ENCODE measurements at places on chromosomes 7 and 10.

DNA sequence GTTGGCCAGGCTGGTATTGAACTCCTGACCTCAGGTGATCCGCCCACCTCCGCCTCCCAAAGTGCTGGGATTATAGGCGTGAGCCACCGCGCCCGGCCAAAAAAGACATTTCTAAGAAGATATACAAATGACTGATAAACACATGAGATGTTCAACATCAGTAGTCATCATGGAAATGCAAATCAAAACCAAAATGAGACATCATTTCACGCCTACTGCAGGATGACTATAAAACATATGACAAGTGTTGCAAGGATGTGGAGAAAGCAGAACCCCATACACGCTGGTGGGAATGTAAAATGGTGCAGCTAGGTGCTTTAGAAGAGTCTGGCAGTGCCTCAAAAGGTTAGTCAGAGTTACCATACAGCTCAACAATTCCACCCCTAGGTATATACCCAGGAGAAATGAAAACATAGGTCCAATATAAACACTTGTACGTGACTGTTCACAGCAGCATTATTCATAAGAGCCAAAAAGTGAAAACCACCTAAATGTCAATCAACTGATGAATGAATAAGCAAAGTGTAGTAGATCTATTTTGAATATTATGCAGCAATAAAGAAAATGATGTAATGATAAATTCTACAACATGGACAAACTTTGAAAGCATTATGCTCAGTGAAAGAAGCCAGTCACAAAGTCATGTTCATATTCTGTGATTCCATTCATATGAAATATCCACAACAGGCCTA lies 24.5 kb downstream of the TMEM209 start:
- no peak for DNase-seq

- DNase-seq: no peak
Observed at GRCh38 chr7:106419455-106420182, 134.8 kb upstream of the NAMPT start.

GRCh38 chr10:17453373-17454091 lies 863 bp downstream of the ST8SIA6 start:
- peak; percentile 31 for DNase-seq

DNA sequence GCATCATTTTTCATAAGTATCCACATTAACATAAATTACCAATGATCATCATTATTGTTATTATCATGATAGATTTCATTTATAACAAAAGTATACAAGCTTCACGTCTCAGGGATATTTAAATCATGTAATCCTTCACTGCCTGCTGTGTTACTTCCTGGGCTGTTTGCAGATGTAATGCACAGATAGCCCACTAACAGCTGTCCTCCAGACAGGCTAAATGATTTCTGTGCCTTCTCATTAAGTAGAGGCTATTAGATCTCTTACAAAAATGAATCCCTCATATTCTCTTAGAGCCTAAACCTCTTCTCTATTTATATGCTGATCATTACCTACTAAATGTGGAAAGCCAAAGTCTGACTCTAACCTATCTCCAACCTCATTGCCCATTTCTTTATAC lies 9.3 kb downstream of the PCLO start:
- no peak for DNase-seq

GRCh38 chr10:127919418-127920271 lies 12.7 kb downstream of the PTPRE start:
- DNase-seq: no peak

DNA sequence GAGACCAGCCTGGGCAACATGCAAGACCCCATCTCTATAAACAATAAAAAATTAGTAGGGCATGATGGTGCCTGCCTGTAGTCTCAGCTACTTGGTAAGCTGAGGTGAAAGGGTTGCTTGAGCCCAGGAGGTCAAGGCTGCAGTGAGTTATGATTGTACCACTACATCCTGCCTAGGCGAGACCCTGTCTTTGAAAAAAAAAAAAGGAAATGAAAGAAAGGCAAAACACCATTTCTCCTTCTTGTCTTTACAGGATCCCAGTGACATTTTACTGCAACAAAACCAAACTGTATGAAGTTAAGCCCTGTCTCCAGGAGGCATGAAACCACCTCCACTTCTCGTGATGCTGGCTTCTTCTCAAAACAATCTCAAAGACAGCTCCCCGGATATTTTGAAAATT lies 29.9 kb upstream of the PBLD start:
- DNase-seq: no peak

Measured in trophoblast cell (in vitro differentiated cells and primary cell).